ENCODE measurements at places on chromosomes 3 and 15. TPM values are rescaled to one million over a fixed set of nuclear protein-coding genes. Genes with fewer than 3 reads are reported as not detected.
A peak's percentile ranks its signal among the peaks of the same experiment; 100 is the strongest.

Gene TMEM212
- total RNA-seq: not detected

Gene ALDH1A2
- not detected for total RNA-seq

Gene KNG1
- total RNA-seq: not detected

Gene DPPA2
- total RNA-seq: not detected

Gene SPTSSB
- total RNA-seq: 0.17 TPM

Gene PCLAF
- total RNA-seq: 7.7 TPM

Gene LTK
- not detected for total RNA-seq

Gene RBP2
- total RNA-seq: not detected

Gene CYP8B1
- total RNA-seq: not detected

Gene TMEM207
- total RNA-seq: not detected

Gene CLDN1
- 78.7 TPM for total RNA-seq

Gene GOLGA8O
- total RNA-seq: 0.33 TPM

GRCh38 chr3:150451329-150452048, 43.4 kb downstream of the TSC22D2 start:
- no peak for DNase-seq

- DNase-seq: peak; percentile 70
These were observed 1.5 kb downstream of the CHSY1 start for GRCh38 chr15:101250341-101250831.

GRCh38 chr3:128218548-128219257, 65.4 kb downstream of the EEFSEC start:
- no peak for DNase-seq

GRCh38 chr3:67522081-67522480, 132.3 kb downstream of the SUCLG2 start:
- no peak for DNase-seq

DNA sequence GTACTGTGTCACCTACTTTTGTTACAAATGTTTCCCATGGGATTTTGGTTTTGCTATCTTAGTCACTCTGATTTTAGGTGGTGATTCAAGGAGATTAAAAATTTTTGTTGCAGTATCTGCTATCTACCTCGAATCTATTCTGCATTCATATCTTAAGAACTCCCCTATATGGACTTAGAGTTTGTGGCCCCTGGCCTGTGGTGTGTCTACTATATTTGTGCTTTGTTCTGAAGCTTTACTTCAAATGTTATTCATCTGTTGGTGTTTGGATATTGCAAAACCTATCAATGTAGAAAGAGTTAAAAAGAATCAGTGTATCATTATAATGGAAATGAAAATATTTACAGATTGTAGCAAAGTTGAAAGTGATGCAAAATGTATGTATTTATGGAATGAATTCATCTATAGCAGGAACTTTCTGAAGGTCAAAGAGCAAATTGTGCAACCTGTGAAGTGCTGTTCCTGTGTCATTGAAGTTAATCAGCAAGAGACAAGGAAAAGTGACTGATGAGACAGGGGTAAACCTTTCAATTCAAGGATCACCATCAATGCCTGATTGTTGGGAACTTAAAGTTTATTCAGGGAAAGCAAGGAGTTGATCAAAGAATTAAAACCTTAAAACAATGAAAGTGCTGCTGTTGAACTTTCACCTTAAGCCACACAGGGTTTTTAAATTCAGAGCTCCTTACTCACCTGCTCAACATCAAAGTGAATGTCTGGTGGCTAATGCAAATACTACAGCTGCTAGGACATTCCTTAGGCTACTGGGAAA, 71.0 kb downstream of the SLMAP start:
- no peak for DNase-seq

GRCh38 chr3:82133070-82133606, 371.7 kb upstream of the GBE1 start:
- peak; percentile 24 for DNase-seq

DNA sequence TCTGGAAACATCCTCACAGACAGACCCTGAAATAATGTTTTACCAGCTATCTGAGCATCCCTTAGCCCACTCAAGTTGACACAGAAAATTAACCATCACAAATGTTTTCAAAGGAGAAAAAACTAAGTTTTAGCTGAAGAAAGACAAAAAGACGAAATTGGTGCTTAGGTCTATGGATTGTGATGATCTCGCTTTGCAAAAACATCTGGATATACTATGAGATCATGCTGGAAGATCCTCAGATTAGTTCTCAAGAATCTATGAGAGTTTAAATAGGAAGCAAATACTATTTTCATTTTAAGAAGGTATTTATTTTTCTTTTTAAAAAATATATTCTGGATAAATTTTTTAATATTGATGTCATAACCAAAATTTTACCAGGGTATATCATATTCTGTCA, 42.6 kb upstream of the MBNL1 start:
- DNase-seq: no peak

DNA sequence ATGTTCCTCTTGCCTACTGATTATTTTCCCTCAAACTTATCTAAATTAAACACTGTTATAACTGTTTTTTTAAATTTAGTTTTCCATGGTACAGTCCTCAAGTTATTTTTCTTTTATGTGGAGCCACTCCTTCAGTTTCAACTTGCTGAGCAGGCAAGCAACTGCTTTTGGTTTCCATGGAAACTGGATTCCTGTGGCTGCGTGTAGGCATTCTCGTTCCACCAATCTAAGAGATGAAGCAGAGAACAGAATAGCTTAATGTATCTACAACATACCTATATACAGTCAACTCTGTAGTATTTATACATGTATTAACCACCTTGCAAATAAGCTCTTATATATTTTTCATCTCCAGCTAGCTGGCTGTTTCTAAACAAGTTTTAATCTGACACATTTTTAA, 25.8 kb upstream of the ANXA2 start:
- DNase-seq: peak; percentile 86

- DNase-seq: no peak
These were observed 269.9 kb downstream of the TIGIT start for GRCh38 chr3:114563720-114564119.

DNA sequence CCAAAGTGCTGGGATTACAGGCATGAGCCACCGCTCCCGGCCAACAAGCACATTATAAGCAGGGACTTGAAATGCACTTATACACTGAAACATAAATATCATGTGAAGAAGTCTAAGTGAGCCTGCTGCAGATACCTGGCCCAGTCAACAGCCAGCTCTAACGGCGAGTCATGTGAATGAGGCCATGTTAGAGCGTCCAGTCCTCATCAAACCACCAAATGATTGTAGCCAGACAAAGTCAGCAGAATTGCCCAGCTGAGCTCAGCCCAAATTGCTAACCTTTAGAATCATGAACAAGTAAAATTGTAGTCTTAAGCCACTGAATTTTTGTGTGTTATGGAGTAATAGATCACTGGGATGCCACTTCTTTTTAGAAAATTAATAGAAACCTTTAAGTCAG, 37.8 kb upstream of the UACA start:
- DNase-seq: no peak

All from mammary epithelial cell (primary cell).